Stomach (tissue), 19 donors: ENCODE measurements at places on chromosomes 3 and 15. TPM values are rescaled to one million over a fixed set of nuclear protein-coding genes. Genes with fewer than 3 reads are reported as not detected.

- no peak overlapping the region for H3K27ac ChIP-seq
- no peak for DNase-seq
- no peaks in the 10 kb centered on the region for H3K27me3 ChIP-seq
- peaks cover 48% of the 10 kb centered on the region for H3K36me3 ChIP-seq
These were observed 8.2 kb downstream of the RCN2 start for GRCh38 chr15:76939715-76940114.

DNA sequence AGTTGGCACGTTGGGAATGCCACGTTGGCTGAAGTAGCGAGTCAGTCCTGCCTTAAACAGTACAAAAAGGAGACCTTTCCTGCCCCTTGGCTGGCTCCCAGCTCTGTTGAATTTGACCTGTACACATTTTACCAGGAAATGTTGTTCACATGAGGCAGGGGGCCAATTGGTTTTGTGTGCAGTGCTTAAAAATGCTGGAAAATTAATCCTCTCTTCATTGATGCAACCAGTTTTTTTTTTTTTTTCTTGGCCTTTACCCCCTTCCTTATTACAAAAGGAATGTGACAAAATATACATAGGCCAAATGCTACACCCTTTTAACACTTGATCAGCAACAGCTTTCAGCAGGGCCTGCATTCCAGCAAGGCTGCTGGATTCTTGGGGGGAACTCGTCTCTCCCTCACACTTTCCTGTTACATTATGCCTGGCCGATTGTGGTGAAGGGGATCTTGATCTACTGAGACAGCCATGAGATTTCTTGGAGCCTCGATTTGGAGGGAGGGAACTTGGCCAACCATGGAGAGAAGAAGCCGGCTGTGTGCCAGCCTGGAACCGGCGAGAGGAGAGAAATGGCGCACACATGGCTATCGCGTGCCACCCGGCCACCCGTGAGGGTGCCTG, 93.1 kb downstream of the DNASE1L3 start:
- H3K4me3 ChIP-seq = no peak overlapping the region
- peak overlapping the region; percentile 70 for H3K27ac ChIP-seq
- H3K27me3 ChIP-seq = no peaks in the 10 kb centered on the region
- H3K36me3 ChIP-seq = peaks cover 83% of the 10 kb centered on the region
- peak; percentile 70 for DNase-seq

SPESP1 gene
- 2.0 TPM for total RNA-seq

FBXO22 gene
- 30.1 TPM for total RNA-seq

- no peaks in the 10 kb centered on the region for H3K27me3 ChIP-seq
- peaks cover 3% of the 10 kb centered on the region for H3K4me1 ChIP-seq
- no peak for DNase-seq
- H3K36me3 ChIP-seq = no peaks in the 10 kb centered on the region
- H3K27ac ChIP-seq = no peak overlapping the region
These were observed 22.2 kb upstream of the FGD5 start for GRCh38 chr3:14796403-14797077.

- no peak for DNase-seq
- no peaks in the 10 kb centered on the region for H3K4me1 ChIP-seq
- H3K27ac ChIP-seq = no peak overlapping the region
These were observed 244.0 kb upstream of the TPM1 start for GRCh38 chr15:62798536-62798935.

DNA sequence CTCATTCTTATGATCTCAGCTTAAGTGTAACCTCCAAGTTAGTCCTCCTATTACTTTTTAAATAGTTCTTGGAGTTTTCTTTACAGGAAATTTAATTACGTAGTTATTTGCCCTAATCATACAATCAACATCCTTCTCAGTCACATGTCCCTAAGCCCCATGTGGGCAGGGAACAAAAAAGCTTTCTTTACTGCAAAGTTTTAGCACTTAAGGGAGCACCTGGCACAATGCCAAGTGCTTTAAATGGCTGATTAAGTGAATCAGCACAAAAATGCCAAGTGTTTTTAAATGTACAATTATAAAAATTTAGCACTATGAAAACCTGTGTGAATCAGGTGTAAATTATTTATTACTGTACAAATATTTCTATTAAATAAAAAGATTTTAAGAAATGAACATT, 445.3 kb downstream of the C3orf38 start:
- peak; percentile 13 for DNase-seq
- H3K27me3 ChIP-seq = no peaks in the 10 kb centered on the region
- no peak overlapping the region for H3K27ac ChIP-seq

DNA sequence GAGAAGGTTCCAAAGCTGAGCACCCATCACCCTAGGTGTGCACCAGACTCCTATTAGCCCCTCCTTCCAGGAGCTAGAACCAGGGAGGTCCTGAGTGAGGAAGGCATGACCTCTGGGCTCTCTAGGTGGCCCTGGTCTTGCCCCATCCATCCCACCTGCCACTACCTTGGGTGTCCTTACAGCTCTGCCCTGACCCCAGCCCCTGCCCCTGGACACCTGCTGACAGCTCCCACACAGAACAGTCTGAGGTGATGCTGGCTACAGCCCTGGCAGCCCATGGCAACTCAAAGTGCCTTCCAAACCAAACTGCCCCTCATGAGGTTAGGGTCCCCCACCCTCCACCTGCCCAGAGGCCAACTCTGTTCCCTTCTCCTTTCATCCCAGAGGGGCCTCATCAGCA, 37.2 kb downstream of the GOLGA6A start:
- DNase-seq = no peak
- H3K4me1 ChIP-seq = peaks cover 28% of the 10 kb centered on the region
- no peak overlapping the region for H3K4me3 ChIP-seq
- H3K27me3 ChIP-seq = no peaks in the 10 kb centered on the region
